ENCODE measurements at places on chromosomes 6 and 20.

DNA sequence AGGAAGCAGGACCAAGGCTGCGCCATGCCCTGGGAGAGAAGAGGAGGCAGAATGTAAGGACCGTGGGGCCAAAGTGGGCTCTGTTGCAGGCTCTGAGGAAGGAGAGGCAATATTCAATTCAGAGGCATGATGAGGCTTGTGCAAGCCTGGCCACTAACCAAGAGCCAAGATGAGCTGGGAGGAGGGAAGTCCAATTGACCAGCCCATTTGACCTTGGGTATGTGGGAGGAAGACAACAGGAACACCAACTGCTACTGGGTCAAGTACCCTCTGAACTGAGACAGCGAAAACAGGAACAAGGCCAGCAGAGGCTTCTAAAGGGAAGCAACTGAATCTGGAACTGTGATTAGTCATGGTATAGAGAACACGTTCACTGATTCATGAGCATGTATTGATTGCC lies 779.6 kb downstream of the MAFB start:
- DNase-seq: no peak

- DNase-seq: no peak
Measured at GRCh38 chr6:150269130-150269856, 99.5 kb upstream of the IYD start.

DNA sequence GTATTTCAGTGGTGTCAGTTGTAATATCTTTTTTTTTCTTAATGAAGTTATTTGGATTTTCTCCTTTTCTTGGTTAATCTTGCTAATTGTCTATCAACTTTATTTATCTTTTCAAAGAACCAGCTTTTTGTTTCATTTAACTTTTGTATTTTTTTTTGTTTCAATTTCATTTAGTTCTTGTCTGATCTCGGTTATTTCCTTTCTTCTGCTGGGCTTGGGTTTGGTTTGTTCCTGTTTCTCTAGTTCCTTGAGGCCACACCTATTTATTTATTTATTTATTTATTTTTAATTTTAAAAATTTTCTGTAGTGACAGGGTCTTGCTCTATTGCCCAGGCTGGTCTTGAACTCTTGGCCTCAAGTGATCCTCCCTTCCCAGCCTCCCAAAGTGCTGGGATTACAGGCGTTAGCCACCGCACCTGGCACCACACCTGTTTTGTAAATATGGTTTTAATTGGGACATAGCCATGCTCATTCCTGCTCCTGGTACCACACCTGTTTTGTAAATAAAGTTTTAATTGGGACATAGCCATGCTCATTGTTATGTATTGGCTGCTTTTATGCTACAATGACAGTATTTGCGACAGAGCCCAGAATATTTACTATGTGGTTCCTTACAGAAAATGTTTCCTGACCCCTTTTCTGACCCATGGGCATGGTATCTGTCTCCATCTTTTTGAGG lies 22.2 kb downstream of the KDM1B start:
- DNase-seq: no peak

DNA sequence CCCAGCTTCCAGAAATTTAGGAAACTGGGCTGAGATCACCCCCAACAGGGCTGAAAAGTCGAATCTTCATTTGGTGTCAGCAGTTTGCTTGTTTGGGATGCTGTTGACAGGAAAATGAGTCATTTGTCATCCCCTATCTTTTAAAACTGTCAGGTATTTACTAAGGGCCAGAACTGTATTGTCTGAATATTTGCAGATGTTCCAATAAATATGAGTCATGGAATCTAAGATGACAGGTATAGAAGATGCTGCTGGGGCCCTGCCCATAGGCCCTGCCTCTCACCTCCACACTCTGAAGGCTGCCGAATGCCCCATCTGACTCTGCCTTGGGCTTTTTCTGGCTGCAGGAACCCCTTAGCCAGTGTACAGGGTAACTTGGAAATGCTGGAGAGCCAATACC lies 3.9 kb downstream of the ETV7 start:
- no peak for DNase-seq

GRCh38 chr20:43658723-43659419 lies 8.0 kb upstream of the MYBL2 start:
- no peak for DNase-seq

DNA sequence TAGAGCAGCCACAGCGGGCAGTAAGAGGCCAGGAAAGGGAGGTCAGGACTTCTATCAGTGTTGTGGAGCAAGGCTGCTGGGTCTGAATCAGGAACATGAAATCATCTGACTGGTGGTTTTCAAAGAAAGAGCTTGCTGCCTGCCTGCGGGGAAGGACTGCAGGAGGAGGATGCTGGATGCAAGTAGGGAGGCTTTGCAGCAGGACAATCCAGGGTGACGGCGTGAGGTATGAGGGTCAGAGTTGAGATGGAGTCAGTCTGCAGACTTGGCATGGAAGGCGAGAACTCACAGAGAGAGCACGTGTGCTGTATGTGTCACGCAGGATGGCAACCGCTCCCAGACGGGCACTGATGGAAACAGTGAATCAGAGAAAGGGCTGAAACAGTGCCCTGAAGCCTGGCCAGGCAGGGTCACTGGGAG lies 59.2 kb upstream of the CD93 start:
- peak; percentile 77 for DNase-seq

- no peak for DNase-seq
Measured at GRCh38 chr6:71220466-71220865, 68.1 kb upstream of the OGFRL1 start.

DNA sequence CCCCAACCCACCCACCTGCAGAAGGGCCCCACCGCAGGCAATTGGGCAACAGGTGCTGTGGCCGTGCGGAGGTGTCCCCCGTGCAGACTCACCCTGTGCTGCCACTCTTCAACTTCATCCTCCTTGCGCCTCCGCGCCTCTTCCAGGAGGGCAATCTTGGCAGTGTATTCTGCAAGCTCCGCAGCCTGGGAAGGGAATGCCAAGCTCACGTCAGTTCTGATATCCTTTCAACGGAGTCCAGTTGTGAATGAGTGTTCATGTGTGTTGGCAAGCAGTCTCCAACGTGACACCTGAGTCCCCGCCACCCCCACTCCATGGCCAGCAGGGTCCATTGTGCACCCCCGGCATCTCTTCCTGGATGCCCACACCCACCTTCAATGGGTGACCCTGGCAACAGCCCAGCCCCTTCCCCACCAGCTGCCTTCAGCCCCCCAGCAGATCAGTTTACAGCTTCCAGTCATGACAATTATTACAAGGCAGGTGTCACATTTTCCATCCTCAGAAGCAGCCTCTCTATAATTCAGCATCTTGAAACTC lies 49.9 kb downstream of the EZR start:
- DNase-seq: no peak

DNA sequence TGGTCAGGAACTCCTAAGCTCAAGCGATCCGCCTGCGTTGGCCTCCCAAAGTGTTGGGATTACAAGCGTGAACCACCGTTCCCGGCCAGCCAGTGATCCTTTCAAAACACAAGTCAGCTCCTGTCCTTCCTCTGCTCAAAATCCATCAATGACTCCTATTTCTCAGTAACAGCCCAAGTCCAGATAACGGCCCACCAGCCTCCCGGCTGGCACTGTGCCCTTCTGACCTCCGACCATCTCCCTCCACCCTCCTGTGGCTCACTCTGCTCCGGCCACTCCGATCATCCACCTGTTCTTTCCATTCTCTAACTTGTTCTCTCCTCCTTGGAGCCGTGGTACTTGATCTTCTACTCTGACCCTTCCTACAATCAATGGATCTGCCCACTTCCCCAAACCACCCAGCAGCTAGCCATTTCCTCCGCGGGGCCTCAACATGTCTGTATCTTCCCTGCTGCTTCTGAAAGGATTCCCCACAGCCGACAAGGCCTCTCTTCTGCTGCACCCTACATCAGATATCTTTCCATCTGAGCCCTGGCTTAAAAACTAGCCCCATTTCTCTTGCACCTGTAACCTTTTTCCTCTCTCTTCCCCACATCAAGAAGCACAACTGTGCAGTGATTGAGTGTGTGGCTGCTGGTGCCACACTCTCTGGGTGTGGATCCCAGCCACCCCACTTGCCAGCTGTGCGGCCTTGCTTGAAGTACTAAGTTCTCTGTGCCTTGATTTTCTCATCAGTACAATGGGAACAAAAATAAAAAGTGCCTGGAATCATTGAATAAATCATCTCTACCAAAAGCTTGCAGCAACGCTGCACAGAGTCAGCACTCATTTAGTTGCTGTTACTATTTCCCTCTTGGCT lies 6.1 kb upstream of the ZMYND8 start:
- no peak for DNase-seq

- DNase-seq: no peak
Measured at GRCh38 chr6:22829070-22829469, 259.7 kb downstream of the HDGFL1 start.

DNA sequence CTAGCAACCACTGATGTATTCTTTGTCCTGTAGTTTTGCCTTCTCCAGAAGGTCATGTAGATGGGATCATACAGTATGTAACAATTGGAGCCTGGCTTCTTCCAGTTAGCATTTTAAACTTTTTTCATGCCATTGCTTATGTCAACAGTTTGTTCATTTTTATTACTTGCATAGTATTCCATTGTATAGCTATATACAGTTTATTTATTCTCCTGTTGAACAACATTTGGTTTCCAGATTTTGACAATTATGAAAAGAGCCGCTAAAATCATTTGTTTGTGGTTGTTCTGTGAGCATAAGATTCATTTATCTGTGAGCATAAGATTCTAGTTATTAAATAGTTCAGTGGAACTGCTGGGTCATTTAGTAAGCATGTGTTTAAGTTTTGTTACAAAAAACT lies 23.5 kb upstream of the CMTR1 start:
- no peak for DNase-seq

- no peak for DNase-seq
Measured at GRCh38 chr6:34961574-34961973, 72.5 kb downstream of the ANKS1A start.

GRCh38 chr6:12060780-12061609 lies 48.9 kb downstream of the HIVEP1 start:
- DNase-seq: no peak

DNA sequence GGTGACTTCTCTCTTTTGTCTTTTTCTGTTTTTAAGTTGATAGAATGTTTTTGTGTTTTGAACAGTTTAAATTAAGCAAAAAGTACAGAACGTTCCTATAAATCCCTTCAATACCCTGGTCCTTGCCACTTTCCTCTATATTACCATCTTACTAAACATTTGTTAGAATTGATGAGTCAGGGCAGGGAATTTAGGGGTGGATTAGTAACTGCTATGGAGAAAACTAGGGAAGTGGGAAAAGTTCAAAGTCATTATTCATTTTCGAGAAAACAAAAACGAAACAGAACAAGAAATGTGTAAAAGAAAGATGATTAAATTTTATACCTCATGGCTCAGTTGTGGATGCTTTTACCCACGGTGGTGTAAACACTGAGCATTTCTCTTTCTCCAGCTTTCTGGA lies 240.4 kb upstream of the SULF2 start:
- DNase-seq: peak; percentile 72

DNA sequence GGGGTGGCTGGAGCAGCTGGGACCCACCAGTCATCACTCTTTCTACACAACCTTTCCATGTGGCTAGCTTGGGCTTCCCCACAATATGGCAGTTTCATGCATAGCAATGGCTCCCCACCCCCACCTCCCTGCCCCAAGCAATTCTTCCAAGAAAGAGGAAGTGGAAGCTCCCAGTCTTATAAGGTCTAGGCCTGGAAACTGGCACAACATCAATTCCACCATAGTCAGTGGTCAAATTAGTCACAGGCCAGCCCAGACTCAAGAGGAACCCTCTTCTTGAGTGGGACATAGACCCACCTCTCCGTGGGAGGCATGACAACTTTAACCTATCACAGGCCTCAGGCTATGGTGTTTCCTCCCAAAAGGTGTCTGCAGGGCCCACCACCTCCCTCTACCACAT lies 17.7 kb downstream of the TGM6 start:
- no peak for DNase-seq

- DNase-seq: no peak
Measured at GRCh38 chr6:3406891-3407809, 49.7 kb downstream of the SLC22A23 start.

DNA sequence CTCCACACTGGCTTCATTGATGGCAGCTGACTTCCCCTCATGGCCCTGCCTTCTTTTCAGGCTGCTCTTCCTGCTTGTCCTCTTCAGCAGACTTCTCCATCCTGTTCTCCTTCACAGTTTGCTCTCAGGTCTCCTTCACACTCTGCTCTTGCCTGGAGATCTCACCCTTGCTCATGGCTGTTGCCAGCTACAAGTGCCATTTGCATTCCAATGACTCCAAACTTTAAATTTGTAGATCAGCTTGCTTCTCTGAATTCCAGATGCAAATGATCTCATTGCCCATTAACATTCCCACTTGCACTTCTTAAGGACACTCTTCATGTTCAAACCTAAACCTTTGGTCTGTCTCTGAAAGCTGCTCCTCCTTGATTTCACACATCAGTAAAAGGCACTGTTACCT lies 343.0 kb downstream of the QKI start:
- DNase-seq: peak; percentile 8

- DNase-seq: peak; percentile 53
Measured at GRCh38 chr6:2072453-2072852, 173.0 kb downstream of the GMDS start.

DNA sequence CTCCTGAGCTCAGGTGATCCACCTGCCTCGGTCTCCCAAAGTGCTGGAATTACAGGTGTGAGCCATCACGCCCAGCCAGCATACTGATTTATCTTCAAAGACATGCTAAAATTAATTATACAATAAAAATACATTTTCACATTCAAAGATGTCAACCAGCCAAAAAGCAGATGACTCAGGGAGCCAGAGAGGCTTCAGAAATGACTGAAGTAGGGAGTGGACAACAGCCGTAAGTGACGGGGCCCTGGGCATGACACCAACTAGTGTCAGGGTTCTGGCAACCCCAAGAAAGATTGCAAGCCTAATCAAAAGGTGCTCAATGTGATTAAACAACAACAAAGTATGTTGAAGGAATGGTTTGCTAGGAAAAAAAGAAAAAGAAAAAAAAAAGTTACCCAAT lies 28.4 kb downstream of the GPLD1 start:
- DNase-seq: no peak

DNA sequence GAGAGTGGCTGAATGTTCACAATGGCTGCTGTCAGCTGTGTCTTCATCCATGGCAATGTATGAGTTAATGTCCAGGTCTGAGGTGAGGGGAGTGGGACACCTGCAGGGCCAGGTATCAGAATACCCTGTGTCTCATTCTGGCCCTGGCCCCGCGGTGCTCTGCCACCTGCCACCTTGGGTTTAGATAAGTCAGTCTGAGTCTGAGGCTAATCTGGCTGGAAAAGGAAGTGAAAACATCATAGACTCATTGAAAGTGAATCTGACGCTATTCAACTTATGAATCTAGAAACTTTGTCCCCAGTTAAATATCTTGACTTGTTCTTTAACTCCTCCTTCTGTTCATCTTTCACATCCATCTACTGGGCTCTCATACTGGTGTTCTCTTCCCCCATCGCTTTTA lies 267.1 kb upstream of the JAG1 start:
- no peak for DNase-seq

GRCh38 chr6:106546261-106546690 lies 83.0 kb downstream of the RTN4IP1 start:
- DNase-seq: peak; percentile 58

GRCh38 chr20:25699914-25700313 lies 3.3 kb upstream of the ZNF337 start:
- no peak for DNase-seq

DNA sequence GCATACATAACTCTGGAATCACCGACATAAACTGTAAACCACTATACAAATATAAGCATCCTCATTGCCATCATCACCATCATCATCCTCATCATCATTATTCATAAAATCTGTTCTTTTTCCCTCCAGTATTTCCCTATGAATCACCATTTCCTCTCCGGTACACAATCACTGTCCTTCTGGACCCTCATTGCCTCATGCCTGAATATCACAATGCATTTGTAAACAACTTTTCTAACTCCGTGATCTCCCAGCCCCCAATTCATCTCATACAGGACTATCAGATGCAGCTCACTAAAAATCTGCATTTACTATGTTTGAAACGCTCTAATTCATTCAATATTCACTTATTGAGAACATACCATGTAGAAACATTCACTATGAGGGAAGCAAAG lies 339.7 kb downstream of the TBC1D32 start:
- no peak for DNase-seq
